A549 (cell line): ENCODE measurements at places on chromosomes 6 and 20.

- DNase-seq: no peak
Measured at GRCh38 chr6:143555071-143555492, 43.6 kb upstream of the FUCA2 start.

DNA sequence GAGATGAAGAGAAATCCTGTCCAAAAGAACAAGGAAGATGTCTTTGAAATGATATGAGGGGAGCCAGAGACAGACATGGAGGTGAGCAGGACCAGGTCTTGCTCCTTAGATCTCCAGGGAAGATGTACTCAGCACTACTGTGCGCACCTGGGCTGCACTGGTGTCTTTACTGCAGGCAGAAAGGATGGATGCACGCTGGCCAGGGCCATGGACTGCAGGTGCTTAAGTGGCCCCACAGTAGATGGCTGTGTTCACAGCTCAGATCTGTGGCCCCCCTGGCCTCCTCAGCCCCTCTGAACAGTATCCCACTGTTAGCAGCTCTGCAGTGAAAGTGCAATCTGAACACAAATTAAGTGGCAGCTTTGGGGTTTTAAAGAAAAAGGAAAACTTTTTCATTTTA is 343.0 kb downstream of the NRN1 start:
- no peak for DNase-seq

DNA sequence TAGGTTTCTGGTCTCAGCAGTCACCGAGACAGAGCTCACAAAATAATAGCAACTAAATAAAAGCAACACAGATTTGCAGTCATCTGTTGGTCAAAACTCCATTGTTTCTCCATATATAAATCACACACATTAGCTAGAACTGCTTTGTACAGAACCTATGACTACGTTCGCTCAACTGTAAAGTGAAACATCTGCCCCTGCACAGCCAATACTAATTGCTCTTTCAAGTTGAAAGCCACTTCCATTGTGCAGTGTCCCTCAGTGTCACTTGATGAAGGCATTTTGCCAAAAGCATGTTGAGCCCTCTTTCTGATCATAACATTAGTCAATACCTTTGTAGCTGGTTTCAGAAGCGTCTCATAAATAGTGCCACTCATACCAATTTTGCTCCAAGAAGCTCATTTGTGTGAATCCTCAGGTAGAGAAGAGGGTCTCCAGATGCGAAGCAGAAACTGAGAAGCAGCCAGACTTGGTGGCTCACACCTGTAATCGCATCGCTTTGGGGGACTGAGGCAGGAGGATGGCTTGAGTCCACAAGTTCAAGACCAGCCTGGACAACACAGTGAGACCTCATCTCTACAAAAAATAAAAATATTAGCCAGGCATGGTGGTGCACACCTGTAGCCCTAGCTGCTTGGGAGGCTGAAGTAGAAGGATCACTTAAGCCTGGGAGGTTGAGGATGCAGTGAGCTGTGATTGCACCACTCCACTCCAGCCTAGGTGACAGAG is 68.9 kb downstream of the PERP start:
- DNase-seq: no peak

DNA sequence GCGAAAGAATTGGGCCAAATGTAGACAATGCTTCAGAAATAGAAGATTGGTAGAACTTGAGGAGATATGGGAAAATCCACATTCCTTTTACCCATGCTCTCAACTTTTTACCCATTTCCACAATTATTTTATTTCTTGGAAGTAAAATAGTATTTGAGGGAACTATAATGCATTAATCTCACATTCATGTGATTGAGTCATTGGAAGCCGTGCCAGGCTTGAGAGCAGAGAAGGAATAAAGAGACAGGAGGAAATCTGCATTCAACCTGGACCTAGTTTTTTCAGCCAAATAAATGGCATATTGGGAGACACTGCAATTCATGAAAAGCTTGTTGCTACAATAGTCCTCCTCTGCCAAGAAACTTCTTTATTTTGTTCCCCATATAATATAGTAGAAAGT is 2.8 kb upstream of the NUP153 start:
- no peak for DNase-seq

DNA sequence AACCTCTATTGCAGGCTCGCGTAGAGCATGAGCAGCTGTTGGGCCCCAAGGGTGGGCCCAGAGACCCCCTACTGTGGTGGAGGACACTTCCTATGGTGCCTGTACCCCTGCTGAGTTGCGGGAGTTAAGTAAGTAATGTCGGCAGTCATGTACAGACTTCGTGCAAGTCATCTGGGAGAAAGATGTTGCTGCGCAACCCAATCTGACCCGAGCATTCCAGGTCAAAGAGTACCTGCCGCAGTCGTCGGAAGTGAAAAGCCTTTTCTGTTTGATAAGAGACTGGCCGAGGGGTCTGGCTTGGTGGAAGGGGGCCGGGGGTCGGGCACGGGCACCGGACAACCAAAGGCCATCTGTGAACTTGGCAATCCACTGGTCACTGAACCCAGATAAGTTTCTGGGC is 44.3 kb downstream of the OR2B6 start:
- DNase-seq: no peak

DNA sequence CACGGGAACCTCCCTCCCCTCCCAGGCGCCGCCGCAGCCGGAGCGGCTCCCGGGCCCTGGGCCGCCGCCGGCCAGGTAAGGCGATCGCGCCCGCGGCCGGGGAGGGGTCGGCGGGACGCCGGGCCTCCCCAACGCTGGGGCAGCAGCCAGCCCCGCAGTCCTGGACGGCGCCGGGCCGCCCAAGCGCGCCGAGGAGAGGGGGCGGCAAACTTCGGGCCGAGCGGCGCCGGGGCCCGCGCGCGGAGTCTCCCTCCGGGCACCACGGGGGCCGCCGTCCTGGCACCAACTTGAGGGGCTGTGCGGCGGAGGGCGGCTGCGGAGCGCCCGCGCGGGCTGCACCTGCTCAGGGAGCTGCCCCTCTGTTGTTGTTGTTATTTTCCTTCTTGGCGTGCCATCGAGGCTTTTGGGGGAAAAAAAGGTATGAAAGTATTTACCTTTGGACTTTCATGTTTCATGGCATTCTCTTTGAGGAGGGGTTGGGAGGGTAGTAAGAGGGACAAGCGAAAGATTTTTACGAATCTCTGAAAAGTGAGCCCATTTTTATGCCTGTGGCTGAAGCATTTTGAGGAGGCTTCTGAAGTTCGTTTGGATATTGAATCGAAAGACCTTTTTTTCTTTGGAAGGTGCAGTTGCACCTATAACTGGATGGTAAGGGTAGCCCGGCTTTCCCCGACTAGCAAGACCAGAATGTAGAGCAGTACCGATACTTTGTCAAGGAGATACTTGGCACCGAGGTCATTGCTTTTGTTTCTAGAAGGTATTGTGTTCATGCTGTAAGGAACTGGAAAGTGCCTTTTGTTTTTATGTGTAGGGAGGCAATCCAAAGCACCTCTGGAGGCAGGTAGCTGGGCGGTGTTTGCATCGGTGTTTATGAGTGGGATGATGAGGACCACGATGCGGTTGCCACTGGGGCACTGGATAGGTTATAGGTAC is at the start of gene RNF182:
Gene RNF182 (plus strand): TSS at position 4 of the 933 bp plus-strand sequence. CDS start 52,168 bp downstream, outside the sequence.
- no peak for DNase-seq

DNA sequence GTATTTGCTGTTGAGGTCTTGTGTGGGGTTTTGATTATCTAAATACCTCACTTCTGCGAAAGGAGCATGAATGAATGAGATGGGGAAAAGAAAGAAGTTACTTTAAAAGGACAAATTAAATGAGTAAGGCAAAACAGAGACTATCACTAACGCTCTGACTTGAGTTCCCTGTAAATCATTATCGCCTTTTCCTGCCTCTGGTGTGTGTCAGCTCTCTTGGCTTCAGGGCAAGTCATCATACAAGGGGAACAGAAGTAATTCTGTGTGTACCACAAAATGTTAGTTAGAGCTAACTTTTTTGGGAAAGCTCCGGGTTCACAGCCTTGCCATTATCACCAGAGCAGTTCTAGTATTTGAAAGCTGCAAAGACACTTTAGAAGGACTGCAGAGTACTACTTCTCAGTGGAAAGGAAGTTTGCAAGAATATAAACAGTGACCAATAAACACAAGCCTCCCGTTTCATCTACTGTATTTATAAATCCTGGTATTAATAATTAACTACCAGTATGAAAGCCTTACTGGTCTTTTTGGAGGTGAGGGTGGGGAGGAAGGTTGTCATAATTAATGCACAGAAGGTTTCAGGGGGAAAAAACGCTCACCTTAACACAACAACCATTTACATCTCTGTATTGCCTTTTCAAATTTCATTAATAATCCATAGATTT is 1.2 kb downstream of the DZANK1 start:
- DNase-seq: no peak

DNA sequence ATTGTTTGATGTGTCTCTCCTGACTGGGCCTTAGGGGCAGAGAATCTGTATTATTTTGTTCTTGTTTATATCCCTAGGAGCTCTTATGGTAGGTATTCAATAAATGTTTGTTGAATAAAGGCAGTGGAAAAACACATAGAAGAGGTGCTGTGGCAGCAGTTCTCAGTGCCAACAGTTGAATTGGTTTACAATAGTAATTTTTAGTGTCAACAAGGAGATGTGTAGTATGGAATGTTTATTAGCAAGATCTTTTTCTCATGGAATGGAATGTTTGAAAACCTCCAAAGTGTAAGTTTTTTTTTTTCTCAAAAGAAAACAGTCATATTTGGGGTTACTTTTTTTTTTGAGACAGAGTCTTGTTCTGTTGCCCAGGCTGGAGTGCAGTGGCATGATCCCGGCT is 28.0 kb downstream of the ASXL1 start:
- no peak for DNase-seq

DNA sequence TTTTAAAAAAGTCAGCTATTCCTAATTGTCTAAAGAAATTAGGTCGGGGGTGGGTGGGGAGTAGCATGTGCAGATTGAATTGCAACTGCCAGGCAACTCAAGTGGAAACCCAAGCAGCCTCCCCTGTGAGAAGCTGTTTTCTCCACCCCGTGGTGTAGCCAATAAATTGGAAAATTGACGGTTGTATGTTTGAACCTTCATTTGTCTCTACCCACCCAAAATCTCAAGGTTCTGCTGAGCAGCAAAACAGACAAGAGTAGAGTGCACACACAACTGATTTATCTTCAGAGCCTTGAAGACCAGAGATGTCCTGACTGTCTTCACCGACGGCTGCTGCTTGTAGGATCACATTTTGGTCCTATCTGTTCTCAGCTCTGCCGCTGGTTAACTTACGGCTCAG is 88.5 kb downstream of the DTD1 start:
- DNase-seq: no peak

DNA sequence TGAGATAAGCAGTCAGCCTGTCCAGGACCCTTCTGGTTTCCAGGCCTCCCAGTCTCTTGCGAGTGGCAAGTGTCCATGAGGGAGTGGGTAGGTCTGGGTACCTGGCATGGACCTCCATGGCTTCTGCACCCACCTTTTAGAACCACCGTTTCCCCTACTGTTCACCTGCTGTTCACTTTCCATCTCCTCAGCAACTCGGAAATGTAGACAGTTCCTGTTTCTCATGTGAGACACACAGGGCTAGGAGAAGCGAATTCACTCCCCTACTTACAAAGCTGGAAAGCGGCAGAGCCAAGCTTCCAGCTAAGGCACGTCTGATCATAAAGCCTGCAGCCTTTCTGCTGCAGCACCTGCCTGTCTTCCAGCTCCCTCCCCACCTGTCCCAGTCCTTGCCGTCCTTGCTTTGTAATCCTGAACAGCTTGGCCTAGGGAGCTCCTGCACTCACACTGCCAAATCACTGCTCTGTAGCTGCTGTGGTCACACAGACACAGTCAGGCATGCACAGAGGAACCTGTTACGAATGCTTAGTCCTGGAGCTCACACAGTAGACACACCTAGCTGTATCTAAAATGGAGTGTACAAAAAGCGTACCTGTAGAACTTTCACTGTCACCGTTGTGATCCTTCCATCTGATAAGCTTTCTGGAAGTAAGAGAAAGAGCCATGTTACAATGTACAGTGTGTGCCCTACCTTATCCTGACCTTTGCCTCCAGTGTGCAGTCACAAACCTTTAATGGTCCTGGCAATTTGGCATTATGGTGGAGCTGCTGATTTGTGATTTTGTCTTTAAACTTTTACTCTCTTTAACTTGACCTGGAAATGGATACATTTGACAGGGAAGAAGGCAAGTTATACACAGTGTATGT is 294.1 kb downstream of the NRN1 start:
- DNase-seq: no peak

DNA sequence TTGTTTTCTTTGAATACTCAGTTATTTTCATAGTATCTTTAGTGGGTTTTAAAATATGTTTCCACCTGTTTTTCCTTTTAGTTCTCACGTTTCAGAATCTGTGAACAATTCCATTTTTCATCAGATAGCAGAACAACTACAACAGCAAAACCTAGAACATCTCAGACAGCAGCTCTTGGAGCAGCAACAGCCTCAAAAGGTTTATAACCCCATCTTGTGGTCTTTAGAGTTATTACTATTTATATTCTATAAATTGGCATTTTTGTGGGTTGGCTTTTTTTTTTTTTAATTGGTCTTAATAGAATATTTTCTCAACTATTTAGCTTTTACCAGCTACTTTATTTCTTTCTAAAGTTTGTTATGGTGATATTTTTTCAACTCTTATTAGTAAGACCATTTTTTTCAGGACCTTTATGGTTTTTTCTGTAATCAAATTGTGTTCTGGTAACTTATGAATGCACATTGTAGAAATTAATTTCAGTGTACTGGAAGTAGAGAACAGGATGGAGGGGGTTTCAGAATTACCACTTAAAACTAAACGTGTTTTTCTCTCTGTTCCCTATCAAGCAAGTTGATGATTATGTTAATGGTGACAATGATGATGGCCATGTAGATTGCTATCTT is 72.2 kb downstream of the SCAF8 start:
- DNase-seq: peak; percentile 52

GRCh38 chr6:15560713-15561112 is 102.1 kb downstream of the DTNBP1 start:
- no peak for DNase-seq

DNA sequence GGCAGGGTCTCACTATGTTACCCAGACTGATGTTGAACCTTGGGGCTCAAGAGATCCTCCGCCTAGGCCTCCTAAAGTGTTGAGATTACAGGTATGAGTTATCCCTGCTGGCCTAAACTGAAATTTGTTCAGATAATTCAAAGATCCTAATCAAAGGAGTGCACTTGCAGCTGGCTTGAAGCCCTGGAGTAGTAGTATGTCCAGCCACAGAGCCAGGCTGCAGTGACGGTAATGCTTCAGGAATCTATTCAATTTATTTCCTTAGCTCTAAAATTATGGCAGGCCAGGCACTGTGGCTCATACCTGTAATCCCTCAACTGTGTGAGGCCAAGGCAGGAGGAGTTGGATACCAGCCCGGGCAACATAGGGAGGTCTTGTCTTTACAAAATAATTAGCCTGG is 1.4 kb upstream of the DDX43 start:
- DNase-seq: no peak

DNA sequence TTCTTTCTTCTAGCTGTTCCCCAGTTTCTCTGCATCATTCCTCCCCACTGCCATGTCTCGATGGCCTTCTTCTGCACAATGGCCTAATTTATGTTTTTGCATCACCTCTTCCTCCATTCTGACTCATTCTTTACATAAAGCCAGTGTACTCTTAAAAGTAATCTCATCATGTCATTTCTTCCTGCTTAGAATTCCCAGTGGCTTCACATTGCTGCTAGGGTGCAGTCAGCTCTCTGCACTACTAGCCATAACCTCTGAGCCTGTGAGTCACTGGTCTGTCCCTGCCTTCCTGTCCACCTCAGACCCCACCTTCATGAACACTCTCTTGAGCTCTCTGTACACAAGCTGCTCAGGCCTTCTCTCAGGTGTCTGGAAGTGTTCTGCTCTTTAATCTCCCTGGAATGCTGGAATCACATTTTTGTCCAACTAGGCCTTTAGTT is 24.1 kb upstream of the TRIM27 start:
- DNase-seq: peak; percentile 84
